Caco-2 (cell line): ENCODE measurements at places on chromosomes 2 and 18. TPM values are rescaled to one million over a fixed set of nuclear protein-coding genes. Genes with fewer than 3 reads are reported as not detected.

The CHRND gene
- not detected in 2 replicates for total RNA-seq

The RAPGEF4 gene
- total RNA-seq: 0.23 and 0.98 TPM in 2 replicates

The APCDD1 gene
- 1.5 and 2.0 TPM in 2 replicates for total RNA-seq

The DUSP19 gene
- 3.6 and 3.9 TPM in 2 replicates for total RNA-seq

The NPPC gene
- not detected in 2 replicates for total RNA-seq

The UGT1A4 gene
- 0.79 and 0.84 TPM in 2 replicates for total RNA-seq

The CCDC74A gene
- total RNA-seq: 0.36 TPM in 1 of 2 replicates, not detected in the other

The CFLAR gene
- 56.4 and 62.6 TPM in 2 replicates for total RNA-seq

The ZRANB3 gene
- total RNA-seq: 13.5 and 17.0 TPM in 2 replicates

The CDH7 gene
- 0.16 and 0.23 TPM in 2 replicates for total RNA-seq

The LCT gene
- total RNA-seq: 0.82 and 1.5 TPM in 2 replicates

The CEP192 gene
- 33.5 and 38.1 TPM in 2 replicates for total RNA-seq

The CFC1 gene
- not detected in 2 replicates for total RNA-seq

The GPR45 gene
- total RNA-seq: not detected in 2 replicates

The CLIP4 gene
- 0.79 and 1.2 TPM in 2 replicates for total RNA-seq

The SCG2 gene
- total RNA-seq: 0.35 and 0.41 TPM in 2 replicates

The CIB4 gene
- total RNA-seq: not detected in 2 replicates

The SAG gene
- total RNA-seq: not detected in 2 replicates

The ANKRD23 gene
- 2.5 and 7.4 TPM in 2 replicates for total RNA-seq

The RALB gene
- 56.5 and 59.4 TPM in 2 replicates for total RNA-seq

The UGT1A6 gene
- 29.2 and 33.9 TPM in 2 replicates for total RNA-seq

The ERFE gene
- 1.4 and 1.6 TPM in 2 replicates for total RNA-seq

The HOXD9 gene
- total RNA-seq: not detected in 2 replicates

The TRAF3IP1 gene
- total RNA-seq: 7.1 and 7.4 TPM in 2 replicates

The CXCR4 gene
- 1.00 and 1.4 TPM in 2 replicates for total RNA-seq

The IL1RL1 gene
- total RNA-seq: not detected in 2 replicates

The CYBRD1 gene
- 6.5 and 9.7 TPM in 2 replicates for total RNA-seq

The NGEF gene
- total RNA-seq: 0.39 and 0.77 TPM in 2 replicates

The TMEM247 gene
- not detected in 2 replicates for total RNA-seq

The DOK6 gene
- not detected in 2 replicates for total RNA-seq
